Stimulated activated CD8-positive, alpha-beta memory T cell treated with anti-CD3 and anti-CD28 coated beads, Interleukin-4, amount 100 ng/mL, for 48 hours (primary cell): ENCODE measurements at places on chromosomes 7 and 10.

DNA sequence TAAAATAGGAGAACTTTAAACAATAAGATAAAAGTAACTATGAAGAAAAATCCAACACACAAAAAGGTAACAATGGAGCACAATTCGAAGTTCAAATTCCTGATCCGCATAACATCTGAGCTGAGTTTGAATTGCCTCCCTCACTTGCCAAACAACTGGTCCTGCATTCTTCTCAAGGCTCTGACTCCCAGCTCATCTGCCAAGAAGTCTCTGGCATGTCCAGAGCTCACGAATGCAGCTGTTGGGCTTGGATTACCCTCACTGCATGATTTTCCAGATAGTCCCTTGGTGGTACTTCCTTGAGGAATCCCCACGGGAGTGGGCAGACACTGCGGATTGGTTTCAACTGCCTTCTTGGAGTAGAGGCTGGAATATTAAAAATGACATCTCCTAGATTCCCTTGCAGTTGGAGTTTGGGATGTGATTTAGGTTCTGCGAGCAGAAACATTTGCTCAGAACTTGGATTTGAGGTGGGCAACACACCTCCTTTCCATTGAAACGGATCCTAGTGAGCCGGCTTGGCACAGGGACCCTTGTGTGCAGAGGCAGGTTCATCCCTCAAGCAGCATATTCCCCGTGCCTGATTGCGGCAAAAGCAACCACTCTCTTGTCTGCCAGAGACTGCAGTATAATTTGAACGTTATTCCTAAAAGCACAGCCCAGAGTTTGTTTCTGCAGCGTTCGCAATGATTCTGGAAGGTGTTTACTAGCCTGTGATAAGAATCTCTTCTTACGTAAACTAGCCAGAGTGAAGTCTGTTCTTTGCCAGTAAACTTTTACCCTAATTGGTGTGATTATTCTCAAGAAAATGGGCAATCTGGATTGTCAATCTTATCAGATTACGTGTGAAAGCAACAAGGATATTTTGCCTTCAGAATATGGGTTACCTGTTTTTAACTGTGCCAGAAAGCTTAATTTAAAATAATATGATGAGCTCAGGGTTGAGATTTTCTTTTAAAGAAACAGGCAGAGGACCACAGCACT is 23.4 kb upstream of the PRKCQ start:
- DNase-seq, result no peak

DNA sequence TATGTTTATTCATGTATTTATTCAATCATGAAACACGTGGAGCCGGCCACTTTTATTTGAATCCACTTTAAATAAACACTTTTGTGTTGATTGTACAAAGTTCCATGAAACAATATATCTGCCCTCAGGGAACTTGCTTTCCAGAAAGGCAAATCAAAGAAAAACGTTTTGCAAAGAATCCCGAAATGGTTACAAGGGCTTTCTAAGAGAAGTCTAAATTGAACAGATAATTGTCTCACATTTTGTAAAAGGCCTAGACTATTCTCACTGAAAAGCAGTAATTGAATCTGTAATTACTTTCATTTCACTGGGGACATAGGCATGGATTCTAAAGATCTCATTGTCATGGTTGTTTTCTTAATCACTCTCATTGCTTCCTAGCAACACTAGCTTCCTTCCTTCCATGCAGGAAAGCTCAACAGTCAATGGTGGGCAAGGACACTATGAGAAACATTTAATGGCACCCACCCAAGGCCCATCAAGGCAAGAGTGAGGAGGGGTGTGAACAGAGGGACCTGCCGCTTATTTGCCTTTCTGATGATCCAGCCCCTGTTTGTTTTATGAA is 622.4 kb upstream of the C7orf33 start:
- DNase-seq, result no peak

DNA sequence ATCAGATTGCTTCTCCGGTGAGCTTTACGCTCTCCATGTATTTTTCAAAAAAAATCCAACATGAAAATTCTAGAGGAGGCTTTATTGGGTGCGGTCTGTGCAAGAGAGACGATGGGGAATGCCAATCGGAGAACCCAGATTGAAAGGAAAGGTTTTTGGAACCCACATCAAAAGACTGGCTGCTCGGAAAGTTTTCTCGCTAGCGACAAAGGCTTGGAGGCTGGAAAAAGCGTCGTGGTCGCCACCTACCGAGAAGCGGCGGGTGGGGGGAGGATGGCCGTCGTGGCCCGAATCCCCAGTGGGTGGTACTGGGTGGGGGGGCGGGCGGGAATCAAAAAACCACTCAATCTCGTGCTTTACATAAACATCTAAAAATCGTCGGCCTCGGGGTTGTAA is 1.1 kb upstream of the GTF2I start:
- peak; percentile 77 for DNase-seq

GRCh38 chr10:107485019-107485418 is 320.5 kb upstream of the SORCS1 start:
- DNase-seq, result no peak

DNA sequence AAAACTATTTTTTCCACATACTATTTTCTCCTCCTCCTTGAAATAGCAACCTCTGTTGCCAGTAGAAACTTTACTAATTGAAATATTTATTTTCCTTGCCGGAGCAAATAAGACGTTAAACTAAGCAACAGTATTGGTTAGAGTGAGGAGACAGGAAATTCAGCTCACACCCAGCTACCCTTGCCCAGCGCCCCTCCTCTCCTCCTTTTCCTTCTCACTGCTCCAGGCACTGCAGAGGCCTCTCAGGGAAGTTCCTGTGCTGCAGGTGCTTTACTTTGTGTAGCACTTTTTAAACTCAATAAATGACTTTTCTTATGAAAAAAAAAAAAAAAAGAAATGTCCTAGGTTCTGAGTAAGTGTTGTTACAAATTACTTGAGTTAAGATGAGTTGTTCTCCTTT is 134.0 kb downstream of the SEMA3E start:
- no peak for DNase-seq

DNA sequence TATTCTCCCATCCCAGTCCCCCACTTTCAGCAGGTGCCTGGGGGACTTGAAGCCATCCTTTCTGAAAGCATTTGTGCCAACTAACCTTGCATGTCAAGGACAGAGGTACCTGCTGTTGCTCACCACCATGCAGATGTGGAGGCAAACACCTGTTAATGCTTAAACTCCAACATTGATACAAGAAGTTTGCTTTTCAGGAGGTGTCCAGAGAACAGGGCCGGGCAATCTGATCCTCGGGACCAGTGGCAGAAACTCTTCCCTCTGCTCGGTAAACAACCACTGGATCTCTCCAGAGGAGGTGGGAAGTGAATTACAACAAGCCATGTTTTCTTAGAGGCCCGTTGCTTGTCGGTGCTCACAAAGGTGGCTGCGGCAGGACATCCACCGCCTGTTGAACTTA is 54.7 kb downstream of the FGFR2 start:
- DNase-seq, result no peak

DNA sequence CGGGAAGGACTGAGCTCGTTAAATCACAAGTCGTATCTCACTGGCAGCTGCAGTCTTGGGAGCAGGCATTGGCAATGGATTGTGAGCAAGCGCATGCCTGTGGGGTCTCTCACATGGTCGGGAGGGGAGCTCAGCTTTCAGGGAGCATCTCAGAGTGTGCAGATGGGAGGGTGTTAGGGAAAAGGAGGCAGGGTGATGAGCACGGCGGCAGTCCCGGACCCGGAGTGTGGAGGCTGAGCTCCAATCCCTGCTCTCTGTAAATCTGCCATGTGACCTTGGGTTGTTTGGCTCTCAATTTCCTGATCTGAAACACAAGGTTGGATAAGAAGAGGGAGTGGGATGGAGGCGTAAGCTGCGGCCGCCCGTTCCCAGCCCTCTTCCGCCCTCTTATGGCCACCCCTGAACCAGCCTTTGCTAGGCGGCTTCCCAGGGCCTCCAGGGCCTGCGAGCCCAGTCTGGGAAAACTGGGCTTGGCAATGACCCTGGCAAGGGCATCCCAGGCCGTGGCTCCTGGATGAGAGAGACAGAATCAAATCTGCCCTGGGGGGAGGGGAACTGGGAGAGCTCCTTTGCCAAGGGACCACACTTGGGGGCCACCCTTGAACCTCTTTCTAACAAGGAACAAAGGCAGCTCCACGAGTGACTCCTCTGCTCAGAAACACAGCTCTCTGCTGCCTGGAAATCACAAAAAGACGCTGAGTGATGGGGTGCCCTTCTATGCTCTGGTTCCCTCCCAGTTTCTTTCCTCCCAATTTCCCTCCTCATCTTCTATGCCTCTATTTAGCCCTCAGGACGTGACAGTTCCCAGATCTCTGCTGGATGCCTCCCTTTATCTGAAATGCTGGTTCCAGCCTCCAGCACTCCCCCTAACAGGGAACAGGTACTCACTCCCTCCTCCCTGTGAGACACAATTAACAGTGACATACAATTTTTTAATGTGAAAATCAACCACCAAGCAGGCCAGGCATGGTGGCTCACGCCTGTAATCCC is 41.7 kb upstream of the LOXL4 start:
- DNase-seq, result peak; percentile 41

DNA sequence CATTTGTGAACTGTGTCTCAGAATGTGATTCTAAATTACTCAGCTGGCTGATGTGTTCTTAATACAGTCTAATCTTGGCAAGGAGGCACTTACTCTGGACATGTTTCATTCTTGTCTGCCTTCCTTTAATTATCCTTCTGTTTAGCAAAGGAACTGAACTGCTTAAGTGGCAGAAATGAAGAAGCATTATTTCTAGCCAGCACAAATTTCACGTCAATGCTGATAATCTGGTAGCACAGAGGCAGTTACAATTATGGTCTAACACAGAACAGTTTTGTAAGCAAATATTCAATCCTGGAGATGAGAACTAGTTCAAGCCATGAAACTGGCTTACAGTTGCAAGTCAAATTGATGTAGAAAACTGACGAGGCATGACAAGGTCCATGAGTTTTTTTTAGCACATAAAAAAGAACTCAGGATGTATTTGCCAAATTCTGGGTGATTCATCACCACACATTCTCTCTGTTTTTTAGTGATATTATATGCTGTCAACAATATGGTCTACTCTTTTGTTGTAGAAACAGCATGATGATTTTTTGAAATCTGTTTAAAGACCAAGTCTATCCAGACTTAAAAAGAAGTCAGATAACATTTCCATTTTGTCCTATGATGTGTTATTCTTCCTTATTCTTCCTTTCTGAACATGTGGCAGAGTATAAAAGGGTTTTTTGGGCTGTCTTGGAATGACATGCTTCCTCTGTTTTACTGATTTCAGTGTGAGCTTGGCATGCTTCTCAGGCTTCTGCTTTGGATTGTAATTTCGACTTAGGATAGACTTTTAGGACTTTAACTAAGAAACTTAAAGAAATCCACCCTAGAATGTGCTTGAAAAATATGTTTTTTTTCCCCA is 154.8 kb downstream of the DNAJB9 start:
- DNase-seq, result no peak

GRCh38 chr7:40211276-40212003 is 76.6 kb downstream of the SUGCT start:
- DNase-seq, result no peak

DNA sequence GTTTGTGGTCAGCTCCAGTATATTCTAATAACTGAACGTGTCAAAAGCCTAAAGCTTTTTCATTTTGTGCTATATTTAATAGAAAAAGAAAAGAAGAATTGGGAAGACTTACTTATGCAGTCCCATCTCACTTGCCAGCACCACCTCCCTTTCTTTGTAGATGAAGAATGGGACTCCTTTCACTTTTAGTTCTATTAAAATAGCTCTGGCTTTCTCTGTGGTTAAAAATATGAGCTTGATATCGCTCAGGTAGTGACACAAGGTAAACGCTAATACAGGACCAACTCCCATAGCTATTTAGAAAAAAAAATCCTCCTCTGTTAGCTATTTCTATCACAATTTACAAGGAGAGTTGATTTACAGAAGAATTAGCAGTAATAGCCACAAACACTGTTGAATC is 176.8 kb downstream of the PDE1C start:
- DNase-seq, result no peak

GRCh38 chr7:680411-681127 is 45.9 kb upstream of the DNAAF5 start:
- no peak for DNase-seq

GRCh38 chr7:141238596-141239243 is 164.9 kb downstream of the TMEM178B start:
- no peak for DNase-seq

DNA sequence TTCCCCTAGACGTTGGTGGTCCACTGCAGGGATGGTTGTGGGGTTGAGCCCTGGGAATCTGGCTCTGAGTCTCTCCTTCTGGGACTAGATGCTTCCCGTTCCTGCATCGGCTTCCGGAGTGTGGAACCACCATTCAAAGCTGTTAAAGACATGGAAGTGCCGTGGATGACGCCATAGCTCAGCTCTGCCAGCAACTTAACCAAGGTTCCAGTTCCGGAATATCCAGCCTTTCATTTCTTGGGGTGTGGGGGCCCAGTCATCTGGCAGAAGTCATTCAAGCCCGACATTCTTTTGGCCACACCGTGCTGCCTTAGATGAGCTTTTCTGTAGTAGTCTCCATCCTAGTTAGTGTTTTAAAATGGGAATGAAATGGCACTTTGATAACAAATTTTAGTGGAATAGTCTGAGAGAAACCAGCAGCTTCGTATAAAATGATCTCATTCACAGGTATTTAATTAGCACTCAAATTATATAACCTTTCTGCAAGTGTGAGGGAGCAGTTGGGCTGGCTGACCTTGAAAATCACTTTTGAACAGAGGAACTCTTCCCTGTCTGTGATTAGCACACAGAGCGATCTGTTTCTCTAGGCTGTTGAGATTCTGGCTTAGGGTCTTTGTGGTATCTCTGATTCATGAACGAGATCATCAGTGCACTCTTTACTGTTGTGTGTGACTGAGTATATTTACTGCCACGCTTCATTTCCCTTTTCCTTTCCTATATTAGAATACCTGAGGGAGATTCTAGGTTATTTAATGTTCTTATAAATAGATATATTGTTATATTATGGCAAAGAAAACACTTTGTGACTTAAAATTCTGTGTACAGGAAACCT is 19.9 kb downstream of the LMTK2 start:
- DNase-seq, result no peak

GRCh38 chr10:97708976-97709946 is 4.3 kb upstream of the MARVELD1 start:
- DNase-seq, result peak; percentile 60

GRCh38 chr7:82865856-82866255 is 296.8 kb downstream of the PCLO start:
- DNase-seq, result no peak

DNA sequence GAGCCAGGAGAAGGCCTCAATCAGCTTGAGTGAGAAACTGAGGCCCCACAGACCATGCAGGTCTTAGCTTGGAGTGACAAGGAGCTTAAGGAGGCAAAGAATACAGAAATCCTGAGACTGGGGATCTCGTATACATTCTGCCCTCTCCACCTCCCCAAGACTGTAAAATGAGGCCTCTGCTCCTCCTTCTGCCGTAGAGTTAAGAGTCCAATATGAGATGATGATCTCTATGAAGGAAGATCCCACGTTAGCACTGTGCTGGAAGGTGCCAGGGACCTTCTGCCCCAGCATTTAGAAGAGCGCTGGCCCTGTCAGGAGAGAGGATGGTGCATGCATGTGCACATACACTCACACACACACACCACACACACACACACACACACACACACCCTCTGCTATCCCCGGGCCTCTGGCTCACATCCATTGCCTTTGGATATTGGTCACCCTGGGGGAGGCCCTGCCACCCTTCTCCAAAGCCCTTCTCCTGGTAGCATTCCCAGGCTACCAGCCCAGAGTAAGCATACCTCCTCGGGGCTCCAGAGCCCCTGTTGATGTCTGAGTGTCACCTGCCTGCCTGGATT is 15.0 kb downstream of the ZCCHC24 start:
- no peak for DNase-seq

GRCh38 chr7:90626013-90626412 is 29.9 kb downstream of the CDK14 start:
- no peak for DNase-seq

- no peak for DNase-seq
These were observed 2.3 kb upstream of the SLC29A3 start for GRCh38 chr10:71316786-71317160.
